ENCODE measurements at places on chromosomes 2 and 18. TPM values are rescaled to one million over a fixed set of nuclear protein-coding genes. Genes with fewer than 3 reads are reported as not detected.

The CHST9 gene
- 0.56 TPM for total RNA-seq

The TMEM163 gene
- 0.20 TPM for total RNA-seq

The PDE1A gene
- total RNA-seq, result 1.2 TPM

The DPP4 gene
- total RNA-seq, result 0.56 TPM

The KCNG3 gene
- total RNA-seq, result 0.12 TPM

The EVX2 gene
- not detected for total RNA-seq

The FBXO48 gene
- 1.00 TPM for total RNA-seq

The CNDP1 gene
- total RNA-seq, result not detected

The CYP27C1 gene
- 1.8 TPM for total RNA-seq

The DES gene
- 29.3 TPM for total RNA-seq

The AKAIN1 gene
- not detected for total RNA-seq

The CD8B2 gene
- total RNA-seq, result not detected

The OSR1 gene
- total RNA-seq, result 0.96 TPM

The SLC20A1 gene
- 18.5 TPM for total RNA-seq

The LINC00305 gene
- total RNA-seq, result not detected

The PRSS56 gene
- total RNA-seq, result not detected

Data from esophagus mucosa (tissue), 1 donor.